NCI-H1092 (cell line): ENCODE measurements at places on chromosomes 2 and 18.

DNA sequence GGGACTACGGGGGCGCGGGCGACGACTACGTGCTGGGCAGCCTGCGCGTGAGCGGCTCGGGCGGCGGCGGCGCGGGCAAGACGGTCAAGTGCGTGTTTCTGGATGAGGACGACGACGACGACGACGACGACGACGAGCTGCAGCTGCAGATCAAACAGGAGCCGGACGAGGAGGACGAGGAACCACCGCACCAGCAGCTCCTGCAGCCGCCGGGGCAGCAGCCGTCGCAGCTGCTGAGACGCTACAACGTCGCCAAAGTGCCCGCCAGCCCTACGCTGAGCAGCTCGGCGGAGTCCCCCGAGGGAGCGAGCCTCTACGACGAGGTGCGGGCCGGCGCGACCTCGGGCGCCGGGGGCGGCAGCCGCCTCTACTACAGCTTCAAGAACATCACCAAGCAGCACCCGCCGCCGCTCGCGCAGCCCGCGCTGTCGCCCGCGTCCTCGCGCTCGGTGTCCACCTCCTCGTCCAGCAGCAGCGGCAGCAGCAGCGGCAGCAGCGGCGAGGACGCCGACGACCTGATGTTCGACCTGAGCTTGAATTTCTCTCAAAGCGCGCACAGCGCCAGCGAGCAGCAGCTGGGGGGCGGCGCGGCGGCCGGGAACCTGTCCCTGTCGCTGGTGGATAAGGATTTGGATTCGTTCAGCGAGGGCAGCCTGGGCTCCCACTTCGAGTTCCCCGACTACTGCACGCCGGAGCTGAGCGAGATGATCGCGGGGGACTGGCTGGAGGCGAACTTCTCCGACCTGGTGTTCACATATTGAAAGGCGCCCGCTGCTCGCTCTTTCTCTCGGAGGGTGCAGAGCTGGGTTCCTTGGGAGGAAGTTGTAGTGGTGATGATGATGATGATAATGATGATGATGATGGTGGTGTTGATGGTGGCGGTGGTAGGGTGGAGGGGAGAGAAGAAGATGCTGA is 1.4 kb downstream of the SOX11 start:
- DNase-seq, result no peak

GRCh38 chr2:100228967-100229366 is 86.6 kb upstream of the AFF3 start:
- DNase-seq, result no peak

GRCh38 chr2:154762638-154763037 is 64.1 kb downstream of the KCNJ3 start:
- no peak for DNase-seq

DNA sequence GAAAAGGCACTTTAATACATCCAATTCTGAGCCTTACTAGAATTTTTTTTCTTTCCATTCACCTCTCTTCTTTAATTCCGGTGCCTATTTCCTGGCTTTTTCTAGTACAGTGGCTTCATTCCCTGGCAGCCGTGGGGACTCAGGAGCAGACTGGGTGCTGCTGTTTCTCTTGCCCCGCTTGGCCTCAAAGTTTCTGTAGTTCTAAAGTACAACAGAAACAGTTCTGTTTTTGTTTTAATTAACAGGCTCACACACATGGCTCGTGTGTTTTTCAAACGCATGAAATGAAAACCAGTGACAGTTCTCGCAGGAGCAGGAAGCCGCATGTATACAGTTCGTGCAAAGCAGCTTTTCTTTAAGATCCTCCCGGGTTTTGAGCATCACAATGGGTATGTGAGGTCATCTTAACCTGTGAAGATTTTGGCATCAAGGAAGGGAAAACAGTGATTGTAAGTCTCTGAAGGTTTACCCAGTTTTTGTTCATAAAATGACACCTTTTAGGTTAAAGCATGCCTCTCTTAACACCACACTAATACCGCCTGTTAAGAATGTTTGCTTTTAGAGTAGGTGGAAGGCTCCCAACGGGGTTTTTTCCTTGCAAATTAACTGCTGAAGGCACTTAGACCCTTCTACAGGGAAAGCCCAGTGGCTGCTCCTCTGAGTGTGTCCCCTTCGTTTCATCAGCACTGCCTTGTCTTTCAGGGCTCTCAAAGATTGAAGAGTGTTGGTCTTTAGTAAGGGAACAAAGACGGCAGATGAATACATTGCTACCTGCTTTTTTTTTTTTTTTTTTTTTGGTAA is 5.8 kb downstream of the FZD7 start:
- no peak for DNase-seq

GRCh38 chr18:33375829-33376228 is 64.7 kb downstream of the CCDC178 start:
- no peak for DNase-seq

GRCh38 chr2:232586943-232587505 is 36.5 kb downstream of the EIF4E2 start:
- no peak for DNase-seq

GRCh38 chr18:59379772-59380522 is 20.9 kb upstream of the LMAN1 start:
- DNase-seq, result no peak

DNA sequence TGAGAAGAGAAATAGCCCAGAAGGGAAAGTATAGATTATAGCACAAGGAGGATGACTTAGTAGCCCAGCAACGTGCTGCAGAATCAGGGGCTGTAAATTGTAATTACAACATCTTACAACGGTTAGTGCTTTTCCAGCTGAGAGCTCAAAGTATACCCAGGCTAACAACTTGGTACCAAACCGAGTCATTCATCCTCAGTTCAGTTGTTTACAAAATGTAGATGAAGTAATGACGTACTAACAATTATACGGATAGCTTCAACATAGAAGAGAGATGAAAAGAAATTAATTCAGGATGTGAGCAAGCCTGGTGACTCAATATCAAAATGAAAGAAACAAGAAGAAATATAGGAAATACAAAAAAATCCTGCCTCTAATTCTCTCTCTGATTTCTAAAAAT is 99.2 kb downstream of the DYNAP start:
- DNase-seq, result no peak

- DNase-seq, result peak; percentile 38
Observed at GRCh38 chr2:231683292-231684235, 24.8 kb upstream of the PTMA start.

DNA sequence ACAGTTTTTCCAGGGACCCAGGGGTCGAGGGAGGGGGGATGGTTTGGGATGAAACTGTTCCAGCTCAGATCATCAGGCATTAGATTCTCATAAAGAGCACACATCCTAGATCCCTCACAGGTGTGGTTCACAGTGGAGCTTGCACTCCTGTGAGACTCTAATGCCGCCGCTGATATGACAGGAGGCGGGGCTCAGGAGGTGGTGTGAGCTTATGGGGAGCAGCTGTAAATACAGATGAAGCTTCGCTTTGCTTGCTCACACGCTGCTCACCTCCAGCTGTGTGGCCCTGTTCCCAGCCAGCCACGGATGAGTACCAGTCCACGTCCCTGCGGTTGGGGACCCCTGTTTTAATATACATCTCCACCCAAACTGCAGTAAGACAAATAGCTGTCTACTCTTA is 204.2 kb downstream of the AGAP1 start:
- DNase-seq, result no peak

- DNase-seq, result no peak
Observed at GRCh38 chr2:77839102-77839501, 316.9 kb upstream of the LRRTM4 start.

DNA sequence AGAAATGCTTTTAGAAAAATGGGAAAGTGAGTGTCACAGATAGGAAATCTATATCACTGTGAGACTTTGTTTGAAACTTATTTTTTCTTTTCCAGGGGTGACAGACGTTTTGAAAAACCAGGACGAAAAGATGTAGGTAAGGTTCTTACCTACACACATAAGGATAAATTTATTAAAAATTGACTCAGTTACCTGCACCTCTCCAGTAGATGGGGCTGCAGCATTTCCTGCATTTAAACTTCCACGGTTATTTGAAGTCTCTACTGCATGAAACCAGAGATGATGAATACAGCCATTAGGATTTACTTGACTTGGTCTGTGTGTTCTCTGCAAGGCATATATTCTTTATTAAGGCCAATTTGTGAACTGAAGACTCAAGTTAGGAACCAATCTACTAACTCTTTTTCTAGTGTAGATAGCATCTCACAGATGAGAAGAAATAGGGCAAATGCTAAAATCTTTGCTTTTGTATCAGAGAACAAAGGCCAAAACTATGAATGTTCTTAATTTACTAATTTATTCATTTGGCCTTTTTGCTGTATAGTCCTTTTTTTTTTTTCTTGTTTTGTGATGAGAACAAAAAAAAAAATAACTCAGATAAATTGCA is 15.0 kb downstream of the KCNJ13 start:
- DNase-seq, result no peak

- no peak for DNase-seq
Observed at GRCh38 chr2:182048088-182048487, 62.4 kb downstream of the PPP1R1C start.

DNA sequence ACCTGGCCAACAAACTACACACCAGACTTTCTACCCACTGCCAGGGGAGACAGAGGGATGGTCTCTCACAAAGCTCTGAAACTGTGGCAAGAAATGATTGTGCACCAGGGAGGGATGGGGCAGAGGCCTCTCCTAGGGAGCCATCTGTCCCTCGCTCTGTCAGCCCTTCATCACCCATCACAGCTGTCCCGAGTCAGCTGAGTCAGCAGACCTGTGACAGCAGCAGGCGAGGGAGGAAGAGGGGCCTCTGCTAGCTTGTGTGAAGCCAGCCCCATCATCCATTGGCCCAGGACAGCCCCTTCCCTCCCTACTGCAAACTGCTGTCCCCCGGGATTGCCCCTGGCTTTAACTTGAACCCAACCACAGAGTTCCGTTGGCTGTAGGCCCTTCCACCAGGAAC is 5.0 kb downstream of the SH2D6 start:
- no peak for DNase-seq

- DNase-seq, result no peak
Observed at GRCh38 chr18:22470248-22471235, 52.8 kb upstream of the CTAGE1 start.

GRCh38 chr2:197498937-197499593 is 575 bp downstream of the HSPD1 start:
- DNase-seq, result peak; percentile 20

DNA sequence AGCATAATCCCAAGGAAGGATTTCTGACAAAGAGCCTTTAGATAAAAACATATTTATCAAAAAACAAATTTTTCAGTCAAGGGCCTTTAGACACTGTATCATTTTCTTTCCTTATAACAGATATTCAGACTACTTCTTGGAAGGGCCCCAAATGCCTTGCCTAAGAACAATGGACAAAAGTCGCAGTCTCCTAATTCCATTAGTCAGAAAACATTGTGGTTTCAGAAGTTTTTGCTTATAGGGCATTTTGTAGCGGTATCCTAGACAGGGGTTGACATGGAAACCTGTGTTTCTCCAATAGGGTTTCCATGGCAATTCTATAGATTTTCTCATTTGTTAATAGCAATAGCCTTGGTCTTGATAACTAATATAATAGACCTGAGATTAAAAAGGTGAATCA is 36.7 kb upstream of the AGPS start:
- no peak for DNase-seq

DNA sequence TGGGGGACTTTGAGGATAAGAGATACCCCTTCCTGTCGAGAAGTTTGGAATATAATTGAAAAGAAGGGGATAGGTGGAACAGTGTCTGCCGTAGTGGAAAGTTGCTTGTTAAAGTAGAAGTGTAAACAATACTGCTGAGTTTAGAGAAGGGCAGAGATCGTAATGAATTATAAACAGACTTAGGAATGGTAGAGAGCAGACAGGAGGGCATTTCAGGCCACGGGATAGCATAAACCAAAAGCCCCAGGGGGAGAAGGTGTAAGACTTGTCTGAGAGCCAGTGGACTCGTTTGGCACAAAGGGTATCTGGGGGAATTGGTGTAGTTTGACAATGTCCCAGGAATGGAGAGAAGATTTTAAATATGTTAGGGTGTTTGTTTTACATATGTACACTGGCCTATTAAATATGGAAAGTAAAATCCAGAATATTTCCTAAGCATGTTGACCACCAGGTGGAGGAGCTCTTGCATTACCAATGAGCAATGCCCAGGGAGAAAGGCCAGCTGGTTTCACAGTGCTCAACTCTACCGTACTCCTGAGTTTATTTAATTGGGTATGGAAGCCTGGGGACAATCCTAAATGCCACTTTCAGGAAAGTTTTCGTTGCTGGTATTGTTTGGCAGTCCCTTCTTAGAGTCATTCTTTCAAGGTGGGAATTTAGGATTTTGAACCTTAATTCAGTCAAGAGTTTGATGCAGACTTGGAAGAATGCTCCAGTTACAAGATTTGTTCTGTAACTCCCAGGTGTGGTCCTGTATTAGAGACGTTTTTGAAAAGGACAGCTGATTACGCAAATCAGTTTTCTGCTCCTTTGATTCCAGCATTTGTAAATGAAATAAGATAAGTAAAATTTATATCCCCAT is 7.5 kb downstream of the COPS8 start:
- peak; percentile 29 for DNase-seq

- DNase-seq, result no peak
Observed at GRCh38 chr2:83359336-83359735, 1099.7 kb downstream of the SUCLG1 start.

GRCh38 chr18:63106727-63107126 is 212.8 kb downstream of the BCL2 start:
- DNase-seq, result no peak

- DNase-seq, result no peak
Observed at GRCh38 chr2:54750040-54750439, 26.6 kb downstream of the EML6 start.

DNA sequence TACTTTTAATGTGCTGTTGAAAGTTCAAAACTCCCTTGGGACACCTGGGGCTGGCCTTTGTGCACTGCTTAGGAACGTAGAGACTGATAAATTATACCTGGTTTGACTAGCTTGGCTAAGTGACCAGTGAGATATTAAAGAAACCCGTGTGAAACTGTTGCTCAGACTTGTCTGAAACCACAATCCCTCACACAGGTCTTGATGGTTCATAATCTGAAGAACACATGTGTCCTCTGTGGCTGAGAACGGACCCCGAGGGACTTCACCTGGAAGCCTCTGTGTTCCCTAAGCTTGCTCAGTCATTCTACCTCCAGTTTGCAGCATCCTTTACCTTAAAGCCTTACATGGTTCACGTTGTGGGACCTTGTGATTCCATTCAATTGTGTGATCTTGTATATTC is 218.8 kb downstream of the CBLN2 start:
- no peak for DNase-seq

- no peak for DNase-seq
Observed at GRCh38 chr18:41845563-41845962, 109.5 kb upstream of the PIK3C3 start.
